GM19239 (cell line): ENCODE measurements at places on chromosomes 6 and 20.

- no peak for DNase-seq
Observed at GRCh38 chr6:133551847-133552341, 310.7 kb downstream of the EYA4 start.

- DNase-seq: no peak
Observed at GRCh38 chr6:13488015-13488895, 855 bp upstream of the GFOD1 start.

DNA sequence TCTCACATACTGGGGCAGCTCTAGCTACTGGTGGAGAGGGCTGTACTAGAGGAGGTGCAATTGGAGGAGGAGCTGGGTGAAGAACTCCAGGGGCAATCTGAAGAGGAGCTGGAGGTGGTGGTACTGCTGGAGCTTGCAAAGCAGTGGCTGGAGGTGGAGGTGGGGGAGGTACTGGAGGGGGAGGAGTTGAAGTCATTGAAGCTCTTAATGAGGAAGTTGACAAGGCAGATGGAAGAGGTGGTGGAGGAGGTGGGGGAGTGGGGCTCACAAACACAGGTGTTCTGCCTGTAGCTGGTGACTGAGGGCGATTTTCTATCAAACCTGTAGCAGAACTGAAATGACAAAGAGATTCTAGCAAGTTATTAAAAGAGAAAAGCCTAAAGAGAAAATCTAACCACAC is 77.6 kb downstream of the WASF1 start:
- DNase-seq: no peak

GRCh38 chr20:51470907-51471411 is 71.6 kb downstream of the NFATC2 start:
- DNase-seq: no peak

GRCh38 chr6:45614488-45615285 is 237.0 kb upstream of the SUPT3H start:
- DNase-seq: no peak

DNA sequence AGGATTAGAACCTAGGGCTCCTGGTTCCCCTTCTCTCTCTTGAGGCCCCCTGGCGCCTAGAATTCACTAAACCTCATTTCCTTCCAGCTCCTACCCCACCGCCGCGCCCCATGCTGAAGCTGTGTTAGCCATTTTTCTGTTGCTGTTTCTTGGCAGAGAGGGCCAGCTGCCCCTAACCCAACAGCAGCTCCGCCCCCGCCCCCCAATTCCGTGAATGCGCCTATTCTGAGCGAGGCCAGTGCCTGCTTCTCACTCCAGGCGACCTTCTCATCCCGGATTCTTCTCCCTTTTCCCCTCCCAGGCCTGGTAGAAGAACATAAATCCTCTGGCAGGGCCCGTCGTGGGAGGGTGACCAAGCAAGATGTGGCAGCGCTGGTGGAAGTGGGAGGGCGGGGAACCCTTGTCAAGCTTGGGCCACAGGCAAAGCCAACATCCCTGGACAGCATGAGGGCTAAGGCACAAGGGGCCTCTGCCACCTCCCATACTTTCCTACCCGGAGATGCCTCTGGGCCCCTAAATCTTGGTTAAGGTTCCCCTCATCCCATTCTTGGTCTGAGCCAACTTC is 518 bp downstream of the RBPJL start:
- DNase-seq: no peak

GRCh38 chr20:4059606-4060005 is 44.2 kb upstream of the RNF24 start:
- DNase-seq: no peak

GRCh38 chr6:46914279-46914810 is 7.4 kb downstream of the ADGRF5 start:
- no peak for DNase-seq

DNA sequence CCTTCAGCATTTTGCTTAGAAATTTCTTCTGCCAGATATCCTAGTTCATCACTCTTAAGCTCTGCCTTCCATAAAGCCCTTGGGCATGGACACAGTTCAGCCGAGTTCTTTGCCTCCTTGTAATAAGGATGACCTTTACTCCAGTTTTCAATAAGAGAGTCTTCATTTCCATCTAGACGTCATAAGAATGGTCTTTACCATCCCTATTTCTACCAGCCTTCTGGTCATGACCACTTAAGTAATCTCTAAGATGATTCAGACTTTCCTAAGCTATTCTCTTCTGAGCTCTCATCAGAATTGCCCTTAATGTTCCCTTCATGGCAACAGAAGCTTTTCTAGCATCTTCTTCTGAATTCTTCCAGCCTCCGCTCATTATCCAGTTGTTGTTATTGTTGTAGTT is 126.1 kb downstream of the TFAP2C start:
- DNase-seq: no peak

DNA sequence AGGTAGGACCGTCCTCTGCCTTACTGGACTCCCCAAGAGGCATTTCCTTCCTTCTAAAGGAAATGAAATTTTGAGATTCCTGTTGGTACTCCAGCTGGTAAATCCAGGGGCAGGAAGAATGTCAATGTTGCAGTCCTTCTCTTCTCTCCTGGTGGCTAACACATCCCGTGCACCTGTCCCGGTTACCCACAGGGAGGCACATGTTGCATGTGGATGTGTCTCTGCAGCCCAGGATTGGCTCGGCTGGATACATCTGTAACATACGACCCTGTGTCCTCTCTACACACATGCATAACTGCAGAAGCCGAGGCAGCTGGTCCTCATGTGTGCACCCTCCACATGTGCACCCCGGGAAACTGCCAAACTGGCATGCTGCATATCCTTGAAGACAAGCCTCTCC is 1.3 kb upstream of the LRFN2 start:
- DNase-seq: no peak

DNA sequence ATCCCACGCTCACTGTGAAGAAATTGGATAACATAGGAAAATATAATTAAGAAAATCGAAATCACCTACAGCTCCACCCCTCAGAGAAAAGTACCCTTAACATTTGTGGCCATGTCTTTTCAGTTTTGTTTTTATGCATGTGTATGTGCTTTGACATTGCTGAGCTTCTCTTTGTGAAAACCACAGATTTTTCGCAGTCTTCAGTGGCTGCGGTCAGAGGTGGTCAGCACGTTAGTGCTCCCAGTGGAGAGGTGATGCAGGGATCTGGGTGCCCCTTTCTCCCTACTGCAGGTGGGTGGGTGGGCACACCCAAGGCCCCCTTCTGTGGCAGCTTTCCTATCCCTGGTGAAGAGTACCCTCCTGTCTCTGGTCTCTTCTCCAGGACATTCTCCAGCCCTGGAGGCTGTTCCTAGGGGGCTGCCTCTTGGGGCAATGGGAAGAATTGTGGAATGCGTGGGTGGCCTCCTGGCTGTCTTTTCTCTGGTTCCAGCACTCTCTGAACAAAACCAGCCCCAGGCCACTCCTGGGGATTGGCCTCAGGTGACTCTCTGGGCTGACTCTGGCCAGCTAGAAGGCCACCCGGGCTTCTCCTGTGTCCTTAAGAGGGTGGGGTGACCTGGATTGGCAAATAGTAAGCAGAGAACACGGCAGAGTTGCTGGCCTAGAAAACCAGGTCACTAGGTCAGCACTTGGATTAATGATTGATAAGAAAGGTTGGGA is 49.8 kb upstream of the FANCE start:
- no peak for DNase-seq

DNA sequence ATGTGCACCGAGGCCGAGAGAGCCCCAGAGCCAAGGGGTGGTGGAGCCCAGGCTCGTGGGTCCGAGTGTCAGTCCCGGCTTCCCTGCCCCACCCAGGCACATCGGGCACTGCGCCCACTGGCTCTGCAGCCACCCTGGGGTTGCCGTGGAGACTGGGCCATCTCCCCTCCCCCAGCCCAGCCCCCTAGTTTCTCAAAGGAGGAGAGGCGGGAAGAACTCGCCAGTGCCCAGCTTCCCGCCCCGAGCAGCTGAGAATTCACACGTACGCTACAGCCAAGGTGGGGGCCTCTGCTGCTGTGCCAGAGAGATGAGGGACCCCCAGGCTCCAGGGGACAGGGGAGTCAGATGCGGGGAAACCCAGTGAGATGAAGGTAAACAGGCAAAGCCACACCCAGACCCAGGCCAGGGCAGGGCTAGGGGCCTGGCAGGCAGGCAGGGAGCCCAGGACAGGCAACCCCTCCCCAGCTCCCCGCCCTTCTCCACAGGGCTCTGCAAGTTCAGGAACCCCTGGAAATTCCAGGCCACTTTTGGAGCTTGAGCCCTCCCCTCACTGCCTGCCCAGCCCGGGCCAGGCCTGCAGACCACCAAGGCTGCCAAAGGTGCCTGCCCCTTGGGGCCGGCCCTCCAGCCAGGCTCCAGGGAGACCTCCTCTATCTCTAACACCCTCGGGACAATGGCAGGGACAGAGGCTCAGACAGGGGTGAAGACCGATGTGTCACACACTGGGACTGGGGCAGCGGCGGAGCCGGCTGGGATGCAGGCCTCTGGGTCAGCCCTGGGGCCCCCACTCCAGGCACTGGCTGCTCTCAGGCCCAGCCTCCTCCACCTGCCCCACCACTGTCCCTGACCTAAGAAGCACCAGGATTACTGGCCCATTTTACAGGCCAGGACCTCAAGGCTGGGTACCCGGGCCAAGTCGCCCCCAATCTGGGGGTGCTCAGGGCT is 6.0 kb downstream of the LAMA5 start:
- no peak for DNase-seq

DNA sequence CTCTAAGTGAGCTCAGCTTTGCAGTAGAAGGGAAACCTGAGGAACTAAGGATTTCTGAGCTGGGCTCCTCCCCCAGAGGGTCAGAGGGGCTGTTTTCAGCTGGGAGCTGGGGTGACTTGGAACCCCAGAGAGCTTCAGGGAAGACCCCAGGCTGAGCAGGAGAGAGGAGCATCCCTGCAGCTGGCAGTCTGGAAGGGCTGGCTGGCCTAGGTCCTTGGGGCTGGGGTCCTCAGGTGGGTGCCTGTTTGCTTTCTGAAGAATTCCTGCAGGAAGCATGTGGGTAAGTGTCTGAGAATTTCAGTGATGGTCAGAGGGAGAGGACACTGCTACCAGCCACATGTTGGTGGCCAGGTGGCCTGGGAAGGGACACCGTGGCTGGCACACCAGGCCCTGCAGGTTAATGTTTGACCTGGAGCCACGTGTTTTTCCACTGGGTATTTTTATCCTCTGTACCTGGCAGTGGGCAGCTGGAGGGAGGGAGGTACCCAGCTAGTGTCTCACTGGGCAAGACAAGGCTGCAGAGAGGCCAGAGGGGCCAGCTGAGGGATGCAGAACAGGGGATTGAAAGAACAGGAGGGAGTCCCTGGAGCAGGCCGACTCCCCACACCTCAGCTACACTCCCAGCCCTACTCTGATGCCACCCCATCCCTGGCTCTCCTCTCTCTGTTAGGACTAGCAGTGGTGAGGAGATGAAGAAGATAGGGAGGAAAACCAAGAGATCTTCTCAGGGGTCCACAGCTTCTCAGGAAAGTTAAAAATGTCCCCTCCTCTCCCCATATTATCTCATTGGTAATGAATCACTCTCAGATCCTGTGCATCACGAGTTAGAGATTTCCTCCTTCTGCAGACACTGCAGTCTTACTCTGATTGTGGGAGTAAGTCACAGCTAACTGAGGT is 143.6 kb downstream of the VEGFA start:
- no peak for DNase-seq

DNA sequence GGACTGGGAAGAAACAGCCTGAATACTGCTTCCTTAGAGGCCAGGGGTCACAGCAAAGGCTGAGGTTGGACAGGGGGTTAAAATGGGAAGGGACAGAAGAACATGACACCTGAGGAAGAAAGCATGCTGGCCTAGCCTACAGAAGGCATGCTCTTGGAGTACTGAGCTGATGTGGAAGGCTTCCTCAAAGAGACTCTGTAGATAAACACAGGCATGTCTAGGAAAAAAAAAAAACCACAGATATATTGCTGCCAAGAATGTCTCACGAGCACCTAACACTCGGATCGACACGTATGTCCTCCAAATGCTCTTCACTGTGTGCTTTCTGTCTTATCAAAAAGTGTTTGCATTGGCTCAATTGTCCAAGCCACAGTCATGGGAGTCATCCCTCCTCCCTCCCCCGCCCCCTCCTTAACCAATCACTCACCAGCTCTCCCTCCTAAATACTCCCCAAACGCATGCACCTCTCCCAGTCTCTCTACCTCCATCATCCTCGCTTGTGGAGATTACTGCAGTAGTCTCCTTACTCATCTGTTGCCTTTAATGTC is 101.1 kb upstream of the LRFN2 start:
- no peak for DNase-seq

GRCh38 chr6:158565482-158566040 is 5.7 kb downstream of the TMEM181 start:
- DNase-seq: no peak

DNA sequence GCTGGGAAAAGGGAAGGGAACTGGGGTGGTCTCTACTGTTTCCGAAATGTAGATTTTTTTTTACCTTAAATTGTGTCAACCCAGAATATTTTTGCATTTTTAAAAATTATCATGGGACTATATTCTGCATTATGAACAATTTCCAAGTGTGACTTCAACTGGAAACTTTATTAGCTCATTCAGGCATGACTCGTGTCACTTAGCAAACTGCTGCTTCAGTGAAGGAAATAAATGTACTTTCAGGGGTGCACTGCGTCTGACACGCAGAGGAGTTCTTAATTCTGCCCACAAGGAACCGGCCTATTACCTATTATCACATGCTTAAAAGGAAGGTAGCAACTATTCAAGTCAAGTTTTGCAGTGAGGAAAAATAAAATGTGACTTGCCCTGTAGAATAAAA is 291.3 kb upstream of the PRDM1 start:
- DNase-seq: no peak

GRCh38 chr20:51092338-51092737 is 69.4 kb upstream of the KCNG1 start:
- DNase-seq: no peak

DNA sequence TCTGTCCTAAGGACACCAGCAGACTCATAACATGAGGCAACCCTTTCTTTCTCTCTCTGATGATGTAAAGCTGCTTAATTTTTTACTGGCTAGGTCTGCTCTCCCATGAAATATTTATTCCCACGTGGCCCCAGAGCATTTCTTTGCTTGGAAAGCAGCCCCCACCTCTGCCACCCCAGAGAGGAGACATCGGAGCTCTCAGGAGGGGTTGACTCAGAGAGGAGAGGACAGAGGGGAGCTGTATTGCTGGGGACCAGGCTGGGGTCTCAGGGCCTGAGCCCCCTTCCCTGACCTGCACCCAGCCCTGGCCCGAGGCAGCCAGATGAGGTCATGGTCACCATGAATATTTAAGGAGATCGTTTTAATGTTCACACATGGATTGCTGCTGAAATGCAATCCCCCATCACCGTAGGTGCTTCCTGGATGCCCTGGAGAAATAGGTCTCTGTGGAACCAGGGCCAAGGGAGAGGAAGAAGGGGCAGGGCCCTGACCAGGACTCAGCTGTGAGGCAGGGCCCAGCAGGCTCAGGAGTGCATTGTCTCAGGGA is 117.5 kb downstream of the DLL1 start:
- DNase-seq: no peak

DNA sequence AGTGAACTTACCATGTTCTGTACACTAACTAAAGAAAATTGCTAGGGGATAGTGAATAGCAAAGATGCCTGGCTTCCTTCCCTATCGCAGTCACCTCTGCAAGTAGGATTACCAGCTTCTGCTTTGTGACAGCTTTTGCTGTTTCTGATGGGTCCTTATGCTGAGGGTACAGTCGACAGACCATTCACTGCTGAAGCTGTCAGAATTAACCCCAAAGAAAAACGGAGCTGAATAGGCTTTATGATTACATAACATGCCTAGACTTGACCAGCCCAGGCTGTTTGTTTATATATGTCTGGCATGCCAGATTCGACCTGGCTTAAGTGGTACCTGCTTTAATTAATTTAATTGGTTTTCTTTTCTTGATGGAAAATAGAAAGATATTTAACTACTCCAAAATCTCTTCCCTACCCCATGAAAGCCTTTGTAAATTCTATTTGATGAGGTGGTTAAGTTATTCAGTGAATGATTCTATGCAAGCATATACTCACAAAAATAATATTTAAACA is 21.7 kb upstream of the PRELID3B start:
- no peak for DNase-seq

GRCh38 chr6:43667245-43668150 is 20.1 kb downstream of the MRPS18A start:
- DNase-seq: peak; percentile 83
